ENCODE measurements at places on chromosomes 11 and 22.

GRCh38 chr22:29204455-29205183, 1.1 kb upstream of the EMID1 start:
- no peak for DNase-seq

GRCh38 chr11:126956635-126957034, 43.9 kb downstream of the KIRREL3 start:
- DNase-seq, result no peak

- no peak for DNase-seq
Measured at GRCh38 chr11:78737891-78738290, 163.2 kb upstream of the NARS2 start.

GRCh38 chr22:17152971-17153370, 6.1 kb downstream of the HDHD5 start:
- no peak for DNase-seq

- DNase-seq, result no peak
Measured at GRCh38 chr11:128913806-128914205, 22.6 kb downstream of the KCNJ5 start.

GRCh38 chr11:46526216-46527215, 67.3 kb downstream of the AMBRA1 start:
- no peak for DNase-seq

DNA sequence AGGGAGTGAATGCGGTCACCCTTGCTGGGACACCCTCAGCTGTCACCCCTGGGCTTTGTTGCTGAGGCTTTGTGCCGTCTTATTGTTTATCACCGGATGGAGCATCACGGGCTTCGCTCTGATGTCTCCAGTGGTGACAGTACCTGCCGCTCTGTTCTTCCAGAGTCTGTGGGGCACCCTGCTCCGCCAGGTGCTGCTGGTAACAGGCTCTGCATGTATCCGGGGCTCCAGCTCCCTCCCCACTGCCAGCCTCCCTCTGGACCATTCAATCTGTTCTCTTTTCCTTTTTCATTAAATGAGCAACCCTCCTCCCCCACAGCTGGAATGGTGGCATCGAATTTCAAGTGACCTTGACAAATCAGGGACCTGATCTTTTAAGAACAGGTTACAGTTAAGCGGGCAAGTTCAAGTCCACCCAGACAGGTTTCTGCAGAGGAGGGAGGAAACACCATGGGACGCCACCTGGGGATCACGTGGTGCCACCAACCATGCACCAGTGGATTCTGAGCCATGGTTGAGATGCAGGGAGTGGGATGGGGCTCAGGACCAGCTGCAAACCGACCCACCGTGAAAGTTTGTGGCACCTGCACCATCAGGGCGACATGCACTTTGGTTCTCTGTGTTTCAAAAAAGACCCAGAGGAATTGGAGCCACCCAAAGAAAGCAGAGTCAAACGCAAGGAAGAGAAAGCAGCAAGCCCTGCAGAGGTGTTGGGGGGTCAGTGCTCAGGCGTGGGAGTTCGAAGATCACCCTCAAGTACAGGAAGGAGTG, 89.3 kb downstream of the BCR start:
- no peak for DNase-seq

GRCh38 chr11:1149545-1149944, 8.2 kb upstream of the MUC5AC start:
- DNase-seq, result no peak

- no peak for DNase-seq
Measured at GRCh38 chr11:104465321-104465720, 301.4 kb upstream of the PDGFD start.

GRCh38 chr11:65353900-65354264, 669 bp upstream of the TIGD3 start:
- DNase-seq, result no peak

GRCh38 chr11:124876818-124877630, 11.8 kb downstream of the ROBO3 start:
- DNase-seq, result no peak

DNA sequence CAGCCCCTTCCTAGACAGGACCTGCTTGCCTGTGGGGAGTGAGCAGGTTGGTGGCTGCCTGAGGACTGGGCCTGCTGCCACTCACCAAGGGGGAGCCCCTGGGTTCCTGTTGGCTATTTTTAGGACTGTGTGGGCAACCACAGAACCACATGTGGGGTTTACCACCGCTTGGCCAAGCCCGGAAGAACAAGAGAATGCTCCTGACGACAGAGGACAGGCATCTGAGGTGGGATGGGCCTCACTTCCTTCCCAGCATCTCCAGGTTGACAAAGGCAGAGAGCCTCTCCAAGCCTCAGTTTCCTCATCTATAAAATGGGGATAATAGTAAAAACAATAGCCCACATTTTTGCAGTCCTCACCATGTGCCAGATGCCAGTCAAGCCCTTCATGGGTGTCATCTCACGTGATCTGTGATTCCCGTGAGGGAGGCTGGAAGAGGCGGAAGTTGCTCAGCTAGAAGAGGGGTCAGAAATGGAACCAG, 43.6 kb downstream of the LRRC32 start:
- DNase-seq, result no peak

GRCh38 chr11:124646148-124646547, 23.5 kb downstream of the TBRG1 start:
- DNase-seq, result no peak

GRCh38 chr22:39658367-39658766, 87.8 kb downstream of the CACNA1I start:
- no peak for DNase-seq

- no peak for DNase-seq
Measured at GRCh38 chr11:117933475-117933874, 4.3 kb upstream of the TMPRSS13 start.

All from Panc1 (cell line).